ENCODE measurements at places on chromosomes 3 and 15. TPM values are rescaled to one million over a fixed set of nuclear protein-coding genes. Genes with fewer than 3 reads are reported as not detected.

GRCh38 chr3:120506828-120507774 lies 56.3 kb upstream of the FSTL1 start:
- DNase-seq: no peak
- H3K4me1 ChIP-seq: no peaks in the 10 kb centered on the region
- no peak overlapping the region for H3K27ac ChIP-seq
- H3K4me3 ChIP-seq: no peak overlapping the region
- no peaks in the 10 kb centered on the region for H3K27me3 ChIP-seq

DNA sequence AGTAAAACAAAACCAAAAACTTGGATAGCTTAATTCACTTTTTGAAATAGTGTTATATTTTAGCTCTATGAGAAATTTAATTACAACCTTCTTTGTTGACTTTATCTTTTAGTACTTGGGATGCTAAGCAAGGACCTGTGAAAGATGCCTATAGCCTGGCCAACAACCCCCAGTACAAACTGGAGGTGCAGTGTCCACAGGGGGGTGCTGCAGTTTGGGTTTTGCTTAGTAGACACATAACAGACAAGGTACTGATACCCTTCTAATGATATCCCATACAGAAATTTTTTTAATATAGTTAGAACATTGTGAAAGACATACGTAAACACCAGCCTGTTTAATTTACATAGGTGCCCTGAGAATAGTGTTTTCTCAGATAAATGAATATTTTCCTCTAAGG lies 35.3 kb downstream of the CAPN7 start:
- peaks cover 42% of the 10 kb centered on the region for H3K36me3 ChIP-seq
- no peak overlapping the region for H3K4me3 ChIP-seq
- no peak for DNase-seq
- H3K27ac ChIP-seq: no peak overlapping the region

Gene CACNA2D3
- total RNA-seq: not detected

Gene B3GALNT1
- total RNA-seq: 2.6 TPM

Gene CYB561D2
- 35.0 TPM for total RNA-seq

All from naive thymus-derived CD4-positive, alpha-beta T cell (primary cell).